ENCODE measurements at places on chromosomes 7 and 10.

DNA sequence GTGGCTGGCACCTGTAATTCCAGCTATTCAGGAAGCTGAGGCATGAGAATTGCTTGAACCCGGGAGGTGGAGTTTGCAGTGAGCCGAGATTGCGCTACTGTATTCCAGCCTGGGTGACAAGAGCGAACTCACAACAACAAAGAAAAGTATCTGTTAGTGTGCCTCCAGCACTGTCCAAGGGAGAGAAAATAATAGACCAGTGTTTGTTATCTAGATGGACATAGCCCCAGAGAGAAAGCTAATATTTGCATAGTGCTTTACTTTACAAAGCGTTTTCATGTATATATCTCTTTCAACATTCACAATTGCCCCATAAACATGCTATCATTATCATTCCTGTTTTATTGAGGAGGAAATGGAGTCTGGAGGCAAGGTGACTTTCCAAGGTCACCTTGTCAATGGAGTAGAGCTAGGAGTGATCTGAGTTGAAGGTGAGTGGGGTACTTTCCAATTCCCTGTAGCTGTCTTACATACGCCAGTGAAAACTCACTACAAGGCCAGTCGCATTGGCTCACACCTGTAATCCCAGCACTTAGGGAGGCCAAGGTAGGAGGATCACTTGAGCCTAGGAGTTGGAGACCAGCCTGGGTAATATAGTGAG, 49.7 kb upstream of the KIF5B start:
- no peak for DNase-seq

DNA sequence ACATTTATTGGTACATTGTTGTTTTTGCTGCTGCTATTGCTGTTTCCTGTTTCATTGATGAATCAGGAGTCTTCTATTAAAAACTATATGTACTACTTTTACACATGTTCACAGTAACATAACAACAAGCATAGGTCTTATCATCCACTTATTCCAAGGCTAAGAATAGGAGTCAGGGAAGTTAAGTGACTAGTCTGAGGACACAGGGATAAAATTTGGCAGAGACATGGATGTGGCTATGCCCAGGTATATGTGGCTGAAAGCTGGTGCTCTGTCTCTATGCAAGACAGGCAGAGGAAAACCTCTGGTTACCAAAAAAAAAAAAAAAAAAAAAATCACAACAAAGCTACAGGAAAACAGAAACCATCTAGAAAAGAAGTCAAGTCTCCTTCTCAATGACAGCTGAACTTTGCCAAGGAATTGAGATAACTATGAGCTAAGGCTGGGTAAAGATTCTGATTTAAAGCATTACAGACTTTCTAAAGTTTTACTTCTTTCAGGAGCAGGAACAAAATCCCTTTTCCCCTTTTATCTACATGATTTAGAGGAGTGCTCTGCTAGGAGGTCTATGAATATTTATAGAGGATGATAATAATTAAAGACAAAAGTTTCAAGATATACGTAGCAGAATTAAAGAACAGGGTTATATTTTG, 70.0 kb downstream of the GPR141 start:
- DNase-seq: no peak

- DNase-seq: no peak
Observed at GRCh38 chr7:85186083-85186520, 754 bp downstream of the SEMA3D start.

DNA sequence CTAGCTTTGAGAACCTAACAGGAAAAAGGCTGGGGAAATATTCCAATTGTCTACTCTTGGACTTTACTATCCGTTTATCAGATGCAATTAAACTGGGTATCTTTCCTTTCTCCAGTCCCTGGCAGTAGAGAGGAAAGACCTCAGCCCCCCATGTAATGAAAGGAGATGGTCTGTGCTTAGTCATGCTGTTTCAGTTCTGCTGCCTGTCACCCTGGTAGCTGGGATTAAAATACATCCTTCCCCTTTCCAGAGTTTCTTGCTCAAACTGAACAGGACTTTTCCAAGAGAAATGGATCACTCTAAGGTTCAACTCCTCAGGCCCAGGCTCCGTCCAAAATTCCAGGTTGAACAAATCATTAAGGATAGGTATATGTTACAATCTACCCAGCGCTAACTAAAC, 202.9 kb downstream of the PTEN start:
- no peak for DNase-seq

DNA sequence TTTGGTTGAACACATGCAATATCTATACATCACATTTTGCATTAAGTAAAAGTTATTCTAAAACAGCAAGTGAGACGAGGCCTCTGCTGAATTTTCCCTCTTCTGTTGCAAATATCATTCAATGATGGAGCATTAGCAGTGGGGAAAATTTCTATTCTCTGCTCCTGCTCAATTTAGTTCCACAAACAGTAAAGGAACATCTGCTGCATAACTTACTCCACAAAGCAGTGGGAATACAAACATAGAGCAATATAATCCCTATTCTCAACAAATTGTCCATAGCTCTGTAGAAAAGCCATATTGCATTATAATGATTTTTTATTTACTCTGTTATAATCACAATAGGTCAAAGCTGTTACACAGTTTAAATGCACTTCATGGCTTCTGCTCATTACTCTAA, 5.9 kb downstream of the AGR3 start:
- no peak for DNase-seq

DNA sequence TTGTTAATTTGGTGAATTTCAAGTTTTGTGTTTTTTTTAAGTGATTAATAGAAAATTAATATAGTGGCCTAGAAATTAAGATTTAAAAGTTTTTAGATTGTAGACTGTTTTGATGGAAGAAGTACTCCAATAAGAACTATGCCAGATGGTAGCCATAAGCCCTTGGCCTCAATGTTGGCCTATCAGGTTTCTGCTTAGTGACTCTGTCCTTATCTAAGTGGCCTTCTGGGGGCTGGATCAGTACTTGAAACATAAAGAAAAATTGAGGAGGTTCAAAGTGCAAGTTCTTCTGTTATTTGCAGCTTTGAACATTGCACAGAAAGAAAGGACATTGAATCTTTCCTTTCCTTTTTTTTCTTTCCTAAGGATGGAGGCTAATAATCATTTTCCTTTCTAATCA, 9.9 kb downstream of the CCDC126 start:
- no peak for DNase-seq

- no peak for DNase-seq
Observed at GRCh38 chr7:23712368-23713284, 2.6 kb downstream of the STK31 start.

GRCh38 chr10:113620511-113620910, 43.3 kb downstream of the NRAP start:
- DNase-seq: no peak

- peak; percentile 66 for DNase-seq
Observed at GRCh38 chr7:116210345-116211005, at the start of gene TES. Gene TES, plus strand, starts transcription at chr7:116210539. Its CDS starts 169 bp downstream, at chr7:116210708.

GRCh38 chr10:116756277-116756676, 13.9 kb upstream of the HSPA12A start:
- no peak for DNase-seq

GRCh38 chr10:70690589-70690988, 18.3 kb downstream of the ADAMTS14 start:
- no peak for DNase-seq

- DNase-seq: no peak
Observed at GRCh38 chr7:155353256-155353897, 55.7 kb downstream of the INSIG1 start.

DNA sequence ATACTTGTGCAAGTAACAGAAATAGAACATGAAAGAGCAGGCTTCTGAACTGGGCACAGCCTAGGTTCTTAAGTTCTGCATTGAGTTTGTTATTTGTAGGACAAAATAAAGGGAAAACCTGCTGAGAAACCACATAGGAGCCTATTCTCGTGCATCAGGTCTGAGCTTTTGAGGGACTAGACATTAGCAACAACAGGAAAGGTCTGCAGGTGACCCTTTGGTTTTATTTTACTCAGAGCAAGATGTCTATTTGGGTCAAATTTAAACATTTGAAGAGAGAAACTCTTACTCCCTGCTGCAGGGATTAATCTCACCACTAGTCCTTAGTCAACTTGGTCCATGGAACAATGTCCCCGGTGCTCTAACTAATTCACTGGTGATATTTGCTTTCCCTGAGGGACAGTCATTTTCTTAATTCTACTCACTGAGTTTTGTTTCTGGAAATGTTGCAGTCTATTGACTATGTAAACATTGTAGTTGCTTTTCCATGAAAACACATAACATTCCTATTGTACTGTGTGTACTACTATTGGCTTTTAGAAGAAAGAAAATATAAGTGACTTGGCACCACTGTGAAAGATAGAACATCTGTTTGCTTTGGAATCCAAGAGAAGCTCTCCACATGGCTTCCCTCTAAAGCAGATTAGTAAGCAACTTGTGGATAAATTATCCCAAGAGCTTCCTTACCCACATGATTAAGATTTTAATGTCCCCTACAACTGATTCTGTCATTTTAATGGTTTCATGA, 108.2 kb downstream of the CHRM2 start:
- no peak for DNase-seq

- DNase-seq: peak; percentile 68
Observed at GRCh38 chr7:1742555-1743303, 72.7 kb downstream of the ELFN1 start.

All from GM12892 (cell line).